Aortic smooth muscle cell (primary cell): ENCODE measurements at places on chromosomes 7 and 10. TPM values are rescaled to one million over a fixed set of nuclear protein-coding genes. Genes with fewer than 3 reads are reported as not detected.

Gene PLAU
- total RNA-seq: 37.4 and 45.2 TPM in 2 replicates

Gene CCZ1B
- 42.0 and 52.0 TPM in 2 replicates for total RNA-seq

Gene PON1
- not detected in 2 replicates for total RNA-seq

Gene LRRD1
- total RNA-seq: 0.12 and 0.13 TPM in 2 replicates

Gene RNLS
- total RNA-seq: 10.4 and 11.6 TPM in 2 replicates

Gene PTF1A
- total RNA-seq: not detected in 2 replicates

Gene SLC13A1
- total RNA-seq: not detected in 2 replicates

Gene PLXDC2
- total RNA-seq: 12.8 and 51.4 TPM in 2 replicates

Gene CRTAC1
- not detected in 2 replicates for total RNA-seq

Gene IFIT1
- total RNA-seq: 6.1 and 12.7 TPM in 2 replicates

Gene CYP3A7
- not detected in 2 replicates for total RNA-seq

Gene PHTF2
- 25.0 and 49.0 TPM in 2 replicates for total RNA-seq

Gene ANKRD1
- 2.2 TPM in 2 replicates for total RNA-seq

Gene JAZF1
- 3.2 and 5.6 TPM in 2 replicates for total RNA-seq

Gene TMEM184A
- total RNA-seq: not detected in 2 replicates

Gene TMEM236
- 0.06 TPM in 1 of 2 replicates, not detected in the other for total RNA-seq

Gene HYAL4
- not detected in 2 replicates for total RNA-seq

Gene AGBL3
- total RNA-seq: 1.6 and 1.7 TPM in 2 replicates

Gene MARVELD1
- 19.3 and 29.8 TPM in 2 replicates for total RNA-seq

Gene STK31
- not detected in 2 replicates for total RNA-seq

Gene GIMAP8
- total RNA-seq: 0.62 and 2.1 TPM in 2 replicates

Gene NUTM2D
- total RNA-seq: 1.6 and 1.7 TPM in 2 replicates

Gene PSD
- 0.12 and 0.26 TPM in 2 replicates for total RNA-seq

Gene ADCY1
- total RNA-seq: 0.12 and 0.13 TPM in 2 replicates

Gene HMX3
- total RNA-seq: not detected in 2 replicates

Gene SPDYE6
- 0.06 TPM in 1 of 2 replicates, not detected in the other for total RNA-seq

Gene PPP1R9A
- 0.81 and 0.92 TPM in 2 replicates for total RNA-seq

Gene IMPDH1
- total RNA-seq: 35.1 and 38.3 TPM in 2 replicates

Gene KCNIP2
- total RNA-seq: 0.66 and 1.1 TPM in 2 replicates

Gene SKIDA1
- total RNA-seq: 0.37 and 0.66 TPM in 2 replicates

Gene EVX1
- not detected in 2 replicates for total RNA-seq

Gene ODAD2
- total RNA-seq: 0.40 and 0.68 TPM in 2 replicates

Gene TAX1BP1
- 87.3 and 135 TPM in 2 replicates for total RNA-seq

Gene NACAD
- 0.53 and 0.75 TPM in 2 replicates for total RNA-seq

Gene SPDYE16
- 0.06 and 0.13 TPM in 2 replicates for total RNA-seq

Gene PDK4
- 3.2 and 59.5 TPM in 2 replicates for total RNA-seq

Gene UNCX
- total RNA-seq: not detected in 2 replicates

Gene NRP1
- 813 and 990 TPM in 2 replicates for total RNA-seq

Gene BMPR1A
- total RNA-seq: 54.3 and 64.3 TPM in 2 replicates

Gene SERPINE1
- total RNA-seq: 413 and 548 TPM in 2 replicates

Gene CPA2
- not detected in 2 replicates for total RNA-seq

Gene ITPRID1
- total RNA-seq: not detected in 2 replicates

Gene NODAL
- total RNA-seq: not detected in 2 replicates

Gene DENND2A
- 13.1 and 22.2 TPM in 2 replicates for total RNA-seq

Gene VPS37D
- total RNA-seq: 2.9 and 3.6 TPM in 2 replicates

Gene GPER1
- 2.5 and 3.2 TPM in 2 replicates for total RNA-seq

Gene C10orf143
- 0.92 and 0.93 TPM in 2 replicates for total RNA-seq

Gene NKX2-3
- total RNA-seq: not detected in 2 replicates

Gene AGR2
- not detected in 2 replicates for total RNA-seq

Gene TMEM209
- 7.8 and 8.9 TPM in 2 replicates for total RNA-seq

Gene MYPN
- total RNA-seq: 0.06 and 0.26 TPM in 2 replicates
